ENCODE measurements at places on chromosomes 4 and X.

DNA sequence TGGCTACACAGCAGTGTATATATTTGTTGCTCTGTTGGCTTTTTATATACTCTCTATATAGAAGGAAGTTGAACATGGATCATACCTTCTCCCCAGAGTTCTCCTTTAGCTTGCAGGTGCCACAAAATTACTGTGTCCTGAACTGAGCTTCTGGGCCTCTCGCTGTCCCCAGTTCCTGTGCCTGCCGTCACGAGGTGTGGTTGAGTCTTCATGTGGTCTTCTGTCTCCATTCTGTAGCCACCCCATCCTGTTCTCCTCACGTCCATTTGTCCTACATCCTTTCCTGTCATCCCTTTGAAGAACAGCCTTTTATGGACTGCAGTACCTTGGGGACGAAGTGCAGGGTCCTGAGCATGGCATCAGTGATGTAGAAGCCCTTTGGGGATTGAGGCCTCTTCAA, 14.5 kb downstream of the TMEM131L start:
- DNase-seq, result no peak

- DNase-seq, result no peak
Observed at GRCh38 chr4:4693258-4693657, 151.4 kb upstream of the STX18 start.

- no peak for DNase-seq
Observed at GRCh38 chr4:145489556-145489955, 7.9 kb downstream of the SMAD1 start.

DNA sequence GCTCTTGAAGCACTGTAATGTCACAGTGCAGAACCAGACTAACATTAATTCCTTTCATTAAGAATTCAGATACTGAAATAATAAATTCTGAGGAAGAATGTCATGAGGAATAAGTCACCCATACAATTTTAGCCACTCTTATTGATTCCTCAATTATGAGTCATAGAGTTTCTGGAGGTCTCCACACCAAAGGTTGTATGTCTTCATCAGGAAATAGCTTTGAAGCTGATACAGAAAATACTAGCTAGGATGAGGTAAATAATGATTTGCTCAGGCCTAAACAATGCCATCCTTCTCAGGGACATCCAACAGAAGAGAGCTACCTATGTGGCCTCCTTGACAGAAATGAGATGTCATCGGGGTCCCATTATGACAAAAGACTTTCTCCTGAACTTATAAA, 238.8 kb downstream of the OR13H1 start:
- DNase-seq, result no peak

DNA sequence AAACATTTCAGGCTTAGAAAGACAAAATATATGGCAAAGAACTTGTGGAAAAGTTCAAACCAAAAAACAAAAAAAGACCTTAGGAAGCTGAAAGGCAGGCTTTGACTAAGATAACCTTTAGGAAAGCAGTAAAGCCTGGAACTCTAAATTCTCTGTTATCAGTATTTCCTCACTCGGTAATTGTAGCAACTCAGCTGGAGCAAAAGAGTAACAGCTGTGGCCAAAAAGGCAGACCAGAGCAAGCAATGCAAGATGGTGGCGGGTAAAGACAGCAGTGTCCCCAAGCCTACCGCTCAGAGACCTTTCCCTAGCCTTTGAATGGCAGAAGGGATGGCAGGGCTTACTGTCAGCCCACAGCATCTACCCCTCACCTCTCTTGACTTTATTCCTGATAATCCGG, 63.1 kb upstream of the KLHL13 start:
- no peak for DNase-seq

- no peak for DNase-seq
Observed at GRCh38 chr4:184616633-184617551, 32.4 kb downstream of the CASP3 start.

GRCh38 chr4:1265351-1265750, 16.4 kb upstream of the CTBP1 start:
- no peak for DNase-seq

DNA sequence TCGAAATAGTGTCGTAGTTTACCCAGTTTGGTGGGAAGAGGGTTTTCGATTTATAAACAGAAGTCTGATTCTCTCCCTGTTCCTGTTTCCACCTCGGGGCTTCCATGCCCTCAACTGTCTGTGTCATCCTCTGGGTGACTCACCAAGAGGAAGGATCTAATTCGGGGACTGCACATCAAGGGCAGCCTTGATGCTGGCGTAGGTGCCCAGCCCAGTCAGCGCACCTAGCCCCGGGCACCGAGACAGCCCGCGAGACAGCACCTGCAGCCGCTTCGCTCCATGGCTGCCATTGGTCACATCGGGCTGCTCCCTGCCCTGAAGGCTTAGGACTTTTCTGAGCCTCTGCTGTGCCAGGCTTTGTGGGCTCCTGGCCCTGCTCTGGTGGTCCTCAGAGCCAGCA, 7.7 kb downstream of the ABCD1 start:
- DNase-seq, result no peak

DNA sequence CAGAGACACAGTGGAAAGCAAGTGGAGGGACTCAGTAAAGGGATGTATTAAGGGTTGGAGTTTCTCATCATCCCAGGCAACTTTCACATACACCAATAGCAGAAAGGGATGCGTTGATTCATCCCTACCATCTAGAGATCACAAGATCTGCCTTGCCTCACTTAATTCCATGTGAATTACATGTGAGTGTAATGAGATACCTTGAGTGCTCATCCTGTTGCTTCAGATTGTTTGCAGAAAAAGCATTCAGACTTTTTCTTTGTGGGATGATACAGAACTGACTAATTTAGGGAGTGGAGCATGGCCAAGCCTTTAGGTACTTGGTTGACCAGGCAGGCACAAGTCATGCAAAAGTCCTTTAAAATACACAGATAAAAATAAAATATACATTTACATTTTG, 124.8 kb upstream of the SLIT2 start:
- DNase-seq, result no peak

- DNase-seq, result no peak
Observed at GRCh38 chr4:101005659-101006058, 341.7 kb downstream of the PPP3CA start.

GRCh38 chrX:10102046-10102704, 54.6 kb upstream of the CLCN4 start:
- DNase-seq, result no peak

GRCh38 chr4:99629962-99630554, 27.6 kb downstream of the C4orf54 start:
- no peak for DNase-seq

DNA sequence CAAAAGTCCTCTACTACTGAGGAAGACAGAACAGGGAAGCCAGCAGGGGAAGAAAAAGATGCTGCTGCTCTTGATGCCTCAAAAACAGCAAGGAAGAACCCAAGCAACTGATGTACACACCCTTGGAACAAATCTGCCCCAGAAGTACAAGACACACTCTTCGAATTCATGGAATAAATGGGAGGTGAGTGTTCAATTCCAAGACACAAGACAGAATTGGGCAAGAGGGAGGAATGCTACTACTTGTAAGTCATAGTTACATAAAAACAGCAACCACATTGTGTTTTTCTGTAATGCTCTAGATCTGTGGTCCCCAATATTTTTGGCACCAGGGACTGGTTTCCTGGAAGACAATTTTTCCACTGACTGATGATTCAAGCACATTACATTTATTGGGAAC, 58.0 kb upstream of the H2AZ1 start:
- no peak for DNase-seq

- no peak for DNase-seq
Observed at GRCh38 chr4:120749445-120750151, 172.9 kb downstream of the PRDM5 start.

GRCh38 chr4:89751416-89751815, 85.5 kb downstream of the SNCA start:
- no peak for DNase-seq

DNA sequence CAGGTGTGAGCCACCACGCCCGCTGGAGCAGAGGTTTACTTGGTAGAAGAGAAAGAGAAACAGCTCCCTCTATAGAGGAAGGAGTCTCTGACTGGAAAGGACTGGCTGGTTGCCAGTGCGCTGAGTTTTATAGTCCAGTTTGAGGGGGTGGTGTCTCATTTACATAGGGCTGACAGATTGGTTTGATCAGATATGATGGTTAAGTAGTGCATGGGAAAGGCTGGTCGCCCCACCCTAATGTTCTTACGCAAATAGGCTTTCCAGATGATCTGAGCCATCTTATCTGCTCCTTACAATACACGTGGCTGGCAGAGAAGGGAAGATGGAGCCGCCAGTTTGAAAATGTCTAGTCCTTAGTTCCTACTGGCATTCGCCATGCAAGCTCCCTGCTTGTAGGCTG, 439.5 kb downstream of the NAF1 start:
- DNase-seq, result no peak

- DNase-seq, result no peak
Observed at GRCh38 chr4:139559089-139559479, 3.1 kb upstream of the SETD7 start.

DNA sequence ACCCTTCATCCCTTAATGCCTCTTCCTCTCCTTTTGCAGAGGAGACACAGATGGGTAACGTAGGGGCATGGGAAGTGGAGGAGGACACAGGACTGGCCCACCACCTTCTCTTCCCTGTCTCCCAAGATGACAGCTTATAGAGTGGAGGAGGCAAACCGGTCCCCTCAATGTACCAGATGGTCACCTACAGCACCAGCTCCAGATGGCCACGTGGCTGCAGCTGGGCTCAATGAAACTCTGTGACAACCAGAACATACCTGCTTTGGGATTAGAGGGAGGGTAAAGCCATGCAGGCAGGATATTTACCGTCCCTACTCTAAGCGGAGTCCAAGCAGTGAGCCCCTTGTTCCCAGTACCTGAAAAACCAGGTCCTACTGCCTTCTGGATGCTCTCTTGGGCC, 7.5 kb upstream of the KLHL15 start:
- no peak for DNase-seq

GRCh38 chr4:176631611-176632010, 161.1 kb downstream of the VEGFC start:
- DNase-seq, result no peak

GRCh38 chr4:112968451-112969159, 80.8 kb upstream of the ANK2 start:
- DNase-seq, result no peak

DNA sequence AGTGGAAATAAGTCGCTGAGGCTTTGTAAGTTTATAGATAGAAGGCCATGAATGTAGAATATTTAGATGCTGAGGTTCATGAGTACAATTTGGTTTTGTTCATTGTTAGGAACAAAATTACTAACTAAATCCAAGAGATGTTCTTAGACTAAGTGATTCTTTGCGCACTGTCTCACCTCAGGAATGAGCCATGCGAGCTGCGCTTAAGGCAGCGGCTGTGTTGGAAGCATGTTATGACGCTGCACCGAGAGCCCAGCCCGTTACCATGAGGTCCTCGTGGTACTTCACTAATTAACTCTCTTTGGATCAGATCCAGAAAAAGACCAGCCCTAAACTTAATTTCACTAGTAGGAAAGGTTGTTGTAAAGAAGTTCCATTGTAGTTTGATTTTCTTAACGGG, 166.2 kb downstream of the RAPGEF2 start:
- DNase-seq, result no peak

DNA sequence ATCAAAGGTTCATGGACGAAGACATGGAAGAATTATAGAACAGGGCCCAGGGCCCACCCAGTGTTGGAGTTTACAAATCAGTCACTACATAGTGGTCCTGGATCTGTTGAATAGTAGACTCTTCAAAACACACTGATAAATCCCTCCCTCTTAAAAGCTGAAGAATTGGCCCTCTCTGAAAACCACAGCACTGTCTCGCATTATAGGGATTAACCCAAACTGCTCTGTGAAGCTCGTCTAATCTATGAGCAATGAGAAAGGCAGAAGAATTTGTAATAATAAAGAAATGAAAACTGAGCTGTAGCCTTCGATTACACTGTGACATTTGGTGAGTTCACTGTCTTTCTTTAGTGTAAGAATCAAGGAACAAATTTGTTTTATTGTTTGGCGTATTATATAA, 92.5 kb upstream of the ZFP42 start:
- no peak for DNase-seq

DNA sequence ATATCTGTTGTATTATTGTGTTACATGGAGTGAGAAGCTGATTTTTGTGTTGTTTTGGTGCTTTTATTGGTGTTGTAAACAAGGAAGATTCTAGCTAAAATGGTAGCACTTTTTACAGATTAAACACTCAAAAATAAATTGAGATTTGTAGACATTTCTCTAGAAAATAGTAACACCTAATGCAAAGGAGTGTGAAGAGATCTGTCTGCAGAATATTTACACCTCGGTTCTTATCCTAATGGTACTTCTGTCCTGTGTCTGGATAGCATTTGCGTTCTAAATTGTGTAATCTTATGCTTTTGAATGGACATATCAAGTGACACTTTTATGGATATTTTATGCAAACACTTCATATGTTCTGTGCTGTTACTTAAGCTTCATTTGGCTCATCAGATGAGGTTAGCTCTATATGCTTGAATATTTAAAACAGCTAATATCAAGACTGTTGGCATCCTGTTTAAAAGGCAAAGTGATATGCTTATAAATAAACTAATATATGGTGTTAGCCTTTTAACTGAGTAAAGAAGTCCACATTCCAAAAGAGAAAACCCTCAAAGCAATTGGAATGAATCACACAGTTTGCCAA, 6.0 kb downstream of the PCDH7 start:
- DNase-seq, result no peak

DNA sequence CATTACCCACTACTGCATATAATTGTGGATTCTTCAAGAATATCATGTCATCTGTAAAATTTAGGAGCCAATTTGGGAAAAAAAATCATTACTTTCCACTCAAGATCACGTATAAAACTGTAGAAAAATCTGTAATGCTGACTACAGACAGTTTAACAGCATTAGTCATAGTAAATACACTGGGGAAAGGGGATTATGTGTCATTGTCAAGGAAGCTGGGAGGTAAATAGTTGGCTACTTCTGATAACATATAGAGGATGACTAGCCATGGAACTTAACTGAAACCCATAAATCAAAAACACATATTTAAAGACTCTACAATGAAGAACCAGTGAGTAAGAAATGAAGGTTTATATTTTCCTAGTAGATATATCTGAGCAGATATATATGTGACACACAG, 1666.4 kb upstream of the IGFBP7 start:
- DNase-seq, result peak; percentile 19

- DNase-seq, result no peak
Observed at GRCh38 chr4:122658818-122659295, 38.0 kb upstream of the IL21 start.

- peak; percentile 74 for DNase-seq
Observed at GRCh38 chr4:177573507-177573906, 131.3 kb upstream of the AGA start.

GRCh38 chr4:3318561-3319021, 25.8 kb downstream of the RGS12 start:
- no peak for DNase-seq

DNA sequence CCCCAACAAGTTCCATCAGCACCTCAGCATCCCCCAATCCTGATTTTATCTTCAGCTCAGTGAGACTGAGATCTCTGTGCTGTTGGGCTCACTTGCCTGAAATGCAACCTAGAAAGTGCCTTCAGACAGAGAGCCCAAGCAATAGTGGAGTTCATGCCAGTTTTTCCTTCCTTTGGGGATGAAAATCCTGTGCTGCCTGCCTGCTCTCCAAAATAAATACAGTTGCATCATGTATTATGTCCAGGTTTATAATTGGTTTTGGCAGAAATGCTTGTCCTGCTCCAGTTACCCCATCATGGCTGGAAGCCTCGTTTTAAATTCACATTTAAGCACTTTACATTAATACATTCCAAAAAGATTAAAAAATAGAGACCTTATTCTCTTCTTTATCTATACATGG, 1865.5 kb upstream of the TENM3 start:
- no peak for DNase-seq
